Activated B cell treated with CpG ODN at 0.5 μM for 24 hours (primary cell): ENCODE measurements at places on chromosomes 3 and 15. TPM values are rescaled to one million over a fixed set of nuclear protein-coding genes. Genes with fewer than 3 reads are reported as not detected.

DNA sequence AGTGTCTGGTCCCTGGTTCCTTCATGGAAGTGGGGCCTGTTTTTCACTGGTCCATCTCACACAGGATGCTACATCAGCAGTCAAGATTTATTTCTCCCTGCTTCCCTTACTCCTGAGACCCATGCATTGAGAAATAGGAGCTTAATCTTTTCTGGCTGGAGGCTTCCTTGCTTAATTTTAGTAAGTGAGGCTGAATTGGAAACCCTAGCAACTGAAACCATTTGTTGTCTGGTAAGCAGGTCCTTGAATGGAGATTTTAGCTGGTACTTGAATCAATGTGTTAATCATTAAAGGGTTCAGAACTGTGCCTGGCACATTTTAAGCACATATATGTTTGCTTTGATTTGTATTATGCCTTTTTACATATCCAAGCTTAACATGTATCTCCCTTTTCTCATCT, 20.2 kb upstream of the MEF2A start:
- no peaks in the 10 kb centered on the region for H3K27me3 ChIP-seq
- H3K4me1 ChIP-seq: peaks cover 3% of the 10 kb centered on the region
- H3K4me3 ChIP-seq: no peak overlapping the region
- no peak for DNase-seq
- H3K36me3 ChIP-seq: no peaks in the 10 kb centered on the region

MPI gene
- 33.1 and 40.2 TPM in 2 replicates for total RNA-seq

NANOGP8 gene
- 0.47 TPM in 1 of 2 replicates, not detected in the other for total RNA-seq

GHSR gene
- total RNA-seq: not detected in 2 replicates

DNA sequence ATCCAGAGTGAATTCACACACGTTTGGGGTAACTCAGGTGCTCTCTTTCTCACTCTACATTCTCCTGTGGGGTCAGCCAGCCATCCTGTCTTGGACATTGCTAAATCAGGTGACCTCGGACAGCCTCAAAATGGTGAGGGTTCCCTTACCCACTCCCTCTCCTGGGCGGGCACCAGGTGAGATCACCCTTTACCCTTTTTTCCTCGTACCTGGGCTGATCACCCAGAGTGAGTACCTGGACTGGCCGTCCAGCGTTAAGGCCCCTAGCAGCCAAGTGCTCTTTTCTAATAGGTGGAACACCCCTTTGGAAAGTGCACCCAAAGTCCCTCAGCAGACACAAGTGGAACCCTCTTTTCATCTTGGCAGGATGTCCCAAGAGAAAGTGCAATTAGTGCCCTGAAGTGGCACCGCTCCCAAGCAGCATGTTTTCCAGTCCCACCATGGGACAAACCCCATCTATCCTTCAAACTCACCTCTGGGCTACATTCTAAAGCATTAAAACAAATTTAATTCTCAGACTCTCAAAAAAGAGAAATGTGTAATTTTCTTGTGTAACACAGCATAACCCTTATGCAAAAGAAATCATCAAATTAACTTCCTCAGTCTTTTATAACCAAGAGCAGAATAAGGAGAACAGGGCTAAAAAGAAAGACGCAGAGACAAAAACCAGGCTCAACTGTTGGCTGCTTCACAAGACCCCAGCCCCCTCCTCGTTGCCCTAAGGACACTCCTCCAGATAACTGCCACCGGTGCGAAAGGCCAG, 20.7 kb downstream of the TRANK1 start:
- no peaks in the 10 kb centered on the region for H3K27me3 ChIP-seq
- peak overlapping the region; percentile 85 for H3K4me3 ChIP-seq
- H3K4me1 ChIP-seq: peaks cover 53% of the 10 kb centered on the region
- DNase-seq: no peak
